M059J (cell line): ENCODE measurements at places on chromosomes 16 and 17.
A peak's percentile ranks its signal among the peaks of the same experiment; 100 is the strongest.

- no peak for DNase-seq
These were observed 30.4 kb downstream of the KIAA0513 start for GRCh38 chr16:85057948-85058347.

GRCh38 chr16:61332461-61332860 lies 703.8 kb downstream of the CDH8 start:
- no peak for DNase-seq

- no peak for DNase-seq
These were observed 24.4 kb upstream of the ST6GALNAC1 start for GRCh38 chr17:76667786-76668453.

DNA sequence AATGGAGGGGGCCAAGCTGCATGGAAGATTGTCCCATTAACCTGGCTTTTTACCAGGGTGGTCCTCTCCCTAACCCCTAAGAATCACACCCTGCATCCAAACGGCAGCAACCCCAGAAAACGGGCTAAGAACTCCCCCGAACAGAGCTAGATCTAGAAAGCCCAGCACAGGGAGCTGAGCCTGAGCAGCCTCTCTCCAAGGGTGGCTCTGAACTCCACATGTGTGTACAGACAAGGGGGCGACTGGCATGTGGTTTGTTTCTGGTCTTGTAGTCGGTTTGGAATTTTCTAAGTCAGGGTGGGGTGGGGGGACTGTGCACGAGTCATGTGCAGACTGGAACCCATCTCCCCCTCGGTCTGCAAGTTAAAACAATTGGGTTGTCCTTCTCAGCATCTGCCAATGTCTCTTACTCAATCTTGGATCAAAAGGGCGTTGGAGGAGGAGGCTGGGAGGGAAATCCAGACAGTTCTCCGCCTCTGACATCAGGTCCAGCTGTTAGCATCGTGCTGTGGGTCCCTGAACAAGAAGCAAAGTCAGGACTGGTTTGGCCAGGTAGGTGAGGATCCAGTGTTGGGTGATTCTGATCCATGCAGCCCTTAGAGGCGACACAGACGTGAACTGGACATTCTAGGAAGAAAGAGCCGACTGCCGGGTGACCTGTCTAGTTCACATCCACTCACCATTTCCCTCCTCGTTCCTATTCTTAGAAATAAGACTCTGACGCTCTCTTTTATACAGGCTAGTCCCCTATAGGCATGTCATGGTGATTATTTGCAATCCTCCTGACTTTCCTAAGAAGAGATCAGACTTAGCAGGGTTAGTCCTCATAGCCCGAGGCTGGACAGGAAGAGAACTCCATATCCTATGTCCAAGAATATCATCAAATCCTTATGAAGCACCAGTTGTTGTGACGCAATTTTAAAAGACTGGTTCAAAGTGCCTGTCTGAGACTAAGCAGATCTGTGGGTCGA lies 381.8 kb downstream of the SOX9 start:
- DNase-seq = peak; percentile 18

GRCh38 chr16:996681-997080 lies 15.1 kb downstream of the SOX8 start:
- DNase-seq = no peak

- DNase-seq = peak; percentile 16
These were observed 66.3 kb downstream of the BPTF start for GRCh38 chr17:67891481-67892119.

GRCh38 chr16:54446639-54447038 lies 160.1 kb upstream of the IRX3 start:
- peak; percentile 94 for DNase-seq

- DNase-seq = peak; percentile 3
These were observed 87.3 kb upstream of the RPL38 start for GRCh38 chr17:74116087-74116717.

GRCh38 chr16:24773771-24774427 lies 44.4 kb downstream of the TNRC6A start:
- DNase-seq = peak; percentile 13

DNA sequence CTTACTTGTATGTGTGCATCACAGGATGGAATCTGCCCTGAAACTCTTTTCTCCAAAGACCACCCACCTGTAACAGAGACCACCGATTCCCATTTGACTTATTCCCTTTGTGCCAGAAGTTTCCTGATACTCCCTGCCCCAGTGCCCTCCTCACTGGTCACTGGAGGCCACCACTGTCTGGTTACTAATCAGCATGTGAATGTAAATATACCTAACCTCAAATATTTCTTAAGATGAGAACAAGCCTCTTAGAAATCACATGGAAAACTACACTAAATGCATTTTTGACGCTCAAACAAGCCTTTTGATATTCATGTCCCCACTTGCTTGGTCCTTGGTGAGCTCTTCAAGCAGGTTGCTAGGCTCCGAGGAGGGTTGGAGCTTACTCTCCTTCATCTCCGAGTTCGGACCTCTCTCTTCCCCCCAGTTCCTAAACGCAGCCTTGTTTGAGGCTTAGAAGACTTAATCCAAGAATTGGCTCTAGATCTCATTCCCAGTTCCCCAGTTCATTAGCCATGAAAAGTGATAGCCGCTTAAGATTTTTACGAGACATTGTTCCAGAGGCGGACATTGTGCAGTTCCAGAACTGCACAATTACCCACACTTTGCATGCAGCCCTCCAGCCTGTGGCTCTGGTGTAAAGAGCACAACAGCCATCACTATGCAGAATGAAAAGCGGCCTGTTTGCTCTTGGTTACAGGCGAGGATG lies 579.2 kb upstream of the PSMD7 start:
- DNase-seq = peak; percentile 48

- no peak for DNase-seq
These were observed 14.9 kb downstream of the GLG1 start for GRCh38 chr16:74591876-74592650.

- no peak for DNase-seq
These were observed 71.5 kb upstream of the DHX40 start for GRCh38 chr17:59493867-59494266.

DNA sequence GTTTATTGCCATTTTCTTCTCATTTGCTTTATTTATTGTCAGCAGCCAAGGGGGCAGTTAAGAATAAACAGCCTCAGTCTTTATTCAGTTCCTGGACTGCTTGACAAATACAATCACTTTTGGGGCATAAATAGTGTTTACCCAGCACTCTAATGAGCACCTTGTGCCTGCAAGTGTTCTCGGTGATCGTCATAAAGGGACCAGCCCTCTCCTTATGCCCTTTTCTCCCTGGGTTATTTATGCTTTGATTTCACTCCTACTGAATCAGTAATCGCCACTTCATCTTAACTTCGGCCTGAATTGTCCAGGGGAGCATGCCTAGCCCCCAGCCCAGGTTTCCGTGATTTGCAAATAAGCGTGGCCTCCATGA lies 55.7 kb upstream of the CACNG5 start:
- DNase-seq = no peak

DNA sequence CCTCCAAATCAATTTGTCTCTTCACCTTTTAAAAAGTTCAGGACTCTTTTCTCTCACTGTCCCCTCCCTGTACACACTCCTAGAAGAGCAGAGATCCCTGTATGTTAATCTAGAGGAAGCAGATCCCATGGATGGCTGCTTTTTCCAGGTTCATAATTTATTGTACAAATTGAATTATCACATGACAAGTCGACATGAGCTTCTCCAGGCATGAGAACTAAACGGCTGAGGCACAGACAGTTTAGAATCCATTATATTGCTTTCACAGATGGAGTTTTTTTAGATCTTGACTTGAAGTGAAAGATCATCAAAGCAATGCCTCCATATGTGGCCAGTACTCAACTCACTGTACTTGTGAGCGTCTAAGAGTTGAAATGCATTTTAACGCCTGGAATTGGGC lies 47.9 kb downstream of the RGS9 start:
- no peak for DNase-seq

- peak; percentile 69 for DNase-seq
These were observed 94.0 kb downstream of the SKAP1 start for GRCh38 chr17:48335858-48336500.

DNA sequence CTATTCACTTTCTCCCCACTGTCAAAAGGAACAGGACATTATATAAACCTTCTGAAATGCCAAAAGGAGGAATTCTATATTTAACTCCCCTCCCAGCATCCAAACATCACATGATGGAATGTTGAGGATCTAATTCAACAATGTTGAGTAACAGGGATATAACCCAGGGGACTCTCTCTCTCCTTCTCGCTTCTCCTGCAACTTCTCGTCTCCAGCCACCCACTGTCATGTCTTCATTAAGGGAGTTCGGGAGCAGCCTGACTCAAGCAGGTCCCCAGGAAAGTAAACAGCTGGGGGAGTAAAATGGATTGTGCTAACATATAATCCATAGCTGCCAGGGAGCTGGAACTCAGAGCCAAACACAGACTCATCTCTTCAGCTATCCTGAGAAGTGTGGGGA lies 51.7 kb downstream of the GRIN2A start:
- DNase-seq = no peak

GRCh38 chr16:58345574-58346354 lies 46.5 kb upstream of the GINS3 start:
- DNase-seq = peak; percentile 10

DNA sequence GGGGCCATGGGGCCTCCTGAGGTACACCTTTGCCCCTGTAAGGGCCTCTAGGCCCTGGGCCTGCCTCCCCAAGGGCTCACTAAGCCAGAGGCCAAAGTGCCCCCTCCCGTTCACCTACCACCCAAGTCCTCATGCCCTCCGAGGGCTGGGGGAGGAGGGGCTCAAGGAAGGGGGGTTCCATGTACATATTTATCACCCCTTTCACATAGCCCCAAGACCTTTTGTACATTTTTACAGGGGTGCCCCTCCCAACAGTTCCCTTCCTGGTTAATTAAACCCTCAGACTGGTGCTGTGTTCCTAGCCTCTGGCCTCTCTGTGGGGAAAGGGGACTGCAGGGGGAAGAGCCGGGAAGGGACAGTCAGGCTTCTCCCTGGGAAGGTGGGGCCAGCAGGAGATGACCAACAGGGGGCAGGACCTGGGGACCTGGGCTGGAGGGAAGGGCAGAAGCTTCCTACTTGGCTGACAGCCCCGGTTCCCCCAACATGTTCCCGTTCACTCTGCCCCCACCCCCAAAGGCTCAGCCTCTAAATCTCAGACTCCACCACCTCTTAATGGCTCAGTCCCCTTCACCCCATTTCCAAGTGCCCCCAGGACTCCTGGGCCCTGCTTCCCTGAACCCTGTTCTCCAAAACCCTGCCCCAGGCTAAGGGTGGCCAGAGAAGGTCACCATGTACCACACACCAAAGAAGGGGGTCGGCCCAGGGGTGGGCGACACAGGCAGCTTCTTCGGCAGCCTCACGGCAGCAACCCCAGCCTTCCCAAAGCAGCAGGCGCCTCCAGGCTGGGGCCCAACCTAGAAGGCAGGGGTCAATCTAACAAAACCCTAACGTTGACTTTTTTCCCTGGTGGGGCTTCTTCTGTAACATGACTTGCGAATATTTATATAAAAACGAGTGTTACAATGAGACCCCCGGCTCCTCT lies 11.9 kb downstream of the FBRS start:
- DNase-seq = no peak

DNA sequence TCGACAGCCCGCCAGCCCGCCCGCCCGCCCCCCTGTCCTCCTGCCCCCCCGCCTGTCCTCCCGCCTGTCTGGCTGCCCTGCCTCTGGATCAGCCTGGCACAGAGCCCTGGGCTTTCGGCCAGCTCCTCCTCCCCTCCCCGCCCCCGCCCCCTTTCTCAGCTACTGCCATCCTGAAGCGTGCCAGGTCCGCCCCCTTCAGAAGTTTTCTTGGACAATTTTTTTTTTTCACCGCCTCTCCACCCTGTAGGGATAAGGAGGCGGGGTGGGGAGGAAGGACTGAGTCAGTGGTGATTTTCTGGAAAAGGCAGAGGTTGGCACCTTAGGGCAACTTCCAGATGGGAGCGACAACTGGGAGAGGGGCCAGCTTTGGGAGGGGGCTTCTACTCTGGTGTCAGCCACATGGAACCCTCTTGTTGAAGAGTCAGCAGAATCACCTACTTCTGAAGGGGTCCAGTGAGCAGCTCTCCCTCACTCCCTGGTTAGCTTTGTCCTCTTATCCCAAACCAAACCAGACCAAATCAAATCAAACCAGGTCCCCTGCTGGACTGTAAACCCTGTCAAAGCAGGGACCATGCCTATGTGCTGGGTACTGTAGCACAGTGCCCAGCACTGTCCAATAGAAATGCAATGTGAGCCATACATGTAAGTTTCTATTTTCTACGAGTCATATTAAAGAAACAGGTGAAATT lies 19.7 kb downstream of the IGF2BP1 start:
- DNase-seq = peak; percentile 88

- DNase-seq = peak; percentile 22
These were observed 1.7 kb downstream of the CMTM3 start for GRCh38 chr16:66605979-66606751.

- no peak for DNase-seq
These were observed 390 bp downstream of the MLLT6 start for GRCh38 chr17:38705523-38705802.

- no peak for DNase-seq
These were observed 13.6 kb downstream of the TAC4 start for GRCh38 chr17:49834118-49834743.

GRCh38 chr17:71234349-71234748 lies 886.5 kb upstream of the SOX9 start:
- DNase-seq = no peak

- no peak for DNase-seq
These were observed 19.6 kb downstream of the SBK1 start for GRCh38 chr16:28311913-28312312.

GRCh38 chr16:46830417-46830901 lies 521 bp downstream of the C16orf87 start:
- DNase-seq = peak; percentile 30

DNA sequence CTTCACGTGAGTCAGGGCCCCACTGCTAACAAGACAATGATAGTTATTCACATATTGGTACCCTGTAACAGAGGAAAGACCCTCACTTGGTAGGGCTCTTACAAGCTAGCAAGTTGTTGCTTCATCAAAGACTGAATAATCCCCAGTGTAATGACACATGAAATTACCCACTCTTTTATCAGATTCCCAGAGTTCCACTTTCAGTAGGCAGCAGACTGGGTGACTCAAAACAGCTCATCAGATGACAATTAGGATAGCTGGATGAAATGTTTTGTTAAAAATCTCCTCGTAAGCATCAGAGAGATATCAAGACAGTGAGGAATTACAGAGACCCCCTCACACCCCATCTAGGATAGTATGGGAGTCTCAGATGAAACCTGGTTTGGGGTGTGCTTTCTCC lies 6.8 kb upstream of the OR1E2 start:
- DNase-seq = no peak

- DNase-seq = no peak
These were observed 35.1 kb upstream of the IL21R start for GRCh38 chr16:27366687-27367460.
